ENCODE measurements at places on chromosomes 2 and 18. TPM values are rescaled to one million over a fixed set of nuclear protein-coding genes. Genes with fewer than 3 reads are reported as not detected.

Gene SLC23A3
- total RNA-seq, result 0.46 TPM

Gene LRRTM1
- not detected for total RNA-seq

Gene SERPINB10
- total RNA-seq, result not detected

Gene LIMS1
- total RNA-seq, result 58.8 TPM

Gene RNF125
- 4.6 TPM for total RNA-seq

Gene AKAIN1
- not detected for total RNA-seq

Gene COMMD1
- 35.6 TPM for total RNA-seq

Gene NYAP2
- 2.0 TPM for total RNA-seq

Gene FAM124B
- 1.9 TPM for total RNA-seq

Gene KATNAL2
- 12.6 TPM for total RNA-seq

Gene IL36RN
- not detected for total RNA-seq

Gene CD8B2
- not detected for total RNA-seq

Gene ALPP
- total RNA-seq, result 59.1 TPM

Gene UGT1A10
- not detected for total RNA-seq

Gene DHRS9
- 24.2 TPM for total RNA-seq

Gene PRKAG3
- total RNA-seq, result not detected

Gene BZW1
- 168 TPM for total RNA-seq

Gene LYPD6B
- 6.7 TPM for total RNA-seq

Gene GRB14
- total RNA-seq, result 2.7 TPM

Gene GALNT5
- total RNA-seq, result 24.0 TPM

Gene DSG2
- total RNA-seq, result 55.4 TPM
